ENCODE measurements at places on chromosomes 5 and 9.

DNA sequence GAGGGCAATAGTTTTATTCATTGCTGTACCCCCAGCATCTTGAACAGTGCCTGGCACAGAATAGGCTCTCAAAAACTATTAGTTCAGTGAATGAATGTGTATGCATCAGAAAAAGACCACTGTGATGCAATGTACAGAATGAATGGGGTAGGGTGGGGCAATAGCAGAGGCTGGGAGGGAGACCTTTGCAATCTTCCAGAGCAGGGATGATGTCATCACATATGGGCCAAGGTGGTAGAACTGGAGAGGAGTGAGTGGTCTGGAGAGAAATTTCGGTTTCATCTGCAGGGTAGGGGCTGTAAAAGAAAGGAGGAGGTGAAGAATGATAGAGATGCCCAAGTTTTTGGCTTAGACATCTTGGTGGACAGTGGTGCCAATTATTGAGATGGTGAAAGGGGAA lies 23.4 kb upstream of the ARAP3 start:
- no peak for DNase-seq

- no peak for DNase-seq
These were observed 57.0 kb upstream of the MEGF10 start for GRCh38 chr5:127233590-127233989.

DNA sequence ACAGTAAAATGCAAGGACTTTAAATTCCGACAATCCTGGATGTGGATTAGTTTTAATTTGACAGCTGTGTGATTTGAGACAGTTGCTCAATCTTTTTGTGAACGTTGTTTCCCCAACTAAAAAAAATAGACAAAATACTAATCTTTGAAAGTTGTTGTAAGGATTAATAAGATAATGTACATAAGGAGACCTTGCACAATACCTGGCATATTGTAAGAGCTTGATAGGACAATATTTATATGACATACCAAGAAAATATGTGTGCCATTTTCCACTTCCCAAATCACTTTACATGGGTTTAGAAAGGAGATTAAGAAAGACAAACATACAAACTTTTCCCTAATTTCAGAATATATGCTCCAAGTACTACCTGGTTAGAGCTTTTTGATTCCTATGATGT lies 25.3 kb downstream of the ARRDC3 start:
- no peak for DNase-seq

GRCh38 chr9:114034196-114034595 lies 43.9 kb downstream of the AMBP start:
- no peak for DNase-seq

GRCh38 chr5:68116868-68117411 lies 98.6 kb upstream of the PIK3R1 start:
- no peak for DNase-seq

GRCh38 chr9:80503671-80504281 lies 932.0 kb downstream of the TLE4 start:
- no peak for DNase-seq

- DNase-seq = no peak
These were observed 558 bp upstream of the SMAD5 start for GRCh38 chr5:136132087-136132486.

GRCh38 chr9:119050281-119050680 lies 319.0 kb downstream of the BRINP1 start:
- DNase-seq = no peak

GRCh38 chr9:104074876-104075275 lies 19.2 kb upstream of the SMC2 start:
- no peak for DNase-seq

- DNase-seq = peak; percentile 36
These were observed at the start of gene STOM for GRCh38 chr9:121369595-121370265. TSS of gene STOM (minus strand) at chr9:121370250. CDS start at chr9:121370187, 63 bp downstream.

DNA sequence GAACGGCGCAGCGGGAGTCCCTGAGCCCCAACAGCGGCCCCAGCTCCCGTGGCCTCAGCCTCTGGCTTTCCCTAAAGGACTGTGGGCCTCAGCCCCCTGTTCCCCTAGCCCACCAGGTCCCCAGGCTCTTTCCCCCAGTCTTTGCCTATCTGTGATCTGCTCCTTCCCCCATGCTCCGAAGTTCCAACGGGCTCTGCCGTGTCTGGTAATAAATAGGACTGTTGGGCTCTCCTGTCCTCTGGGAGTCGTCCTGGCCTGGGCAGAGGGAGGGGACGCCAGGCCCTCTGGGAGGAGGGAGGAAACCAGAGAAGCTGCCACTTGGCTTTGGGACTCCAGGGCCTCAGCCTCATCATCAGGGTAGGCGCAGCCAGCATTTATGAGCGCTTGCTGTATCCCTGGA lies 28.1 kb downstream of the ADGRD2 start:
- no peak for DNase-seq

DNA sequence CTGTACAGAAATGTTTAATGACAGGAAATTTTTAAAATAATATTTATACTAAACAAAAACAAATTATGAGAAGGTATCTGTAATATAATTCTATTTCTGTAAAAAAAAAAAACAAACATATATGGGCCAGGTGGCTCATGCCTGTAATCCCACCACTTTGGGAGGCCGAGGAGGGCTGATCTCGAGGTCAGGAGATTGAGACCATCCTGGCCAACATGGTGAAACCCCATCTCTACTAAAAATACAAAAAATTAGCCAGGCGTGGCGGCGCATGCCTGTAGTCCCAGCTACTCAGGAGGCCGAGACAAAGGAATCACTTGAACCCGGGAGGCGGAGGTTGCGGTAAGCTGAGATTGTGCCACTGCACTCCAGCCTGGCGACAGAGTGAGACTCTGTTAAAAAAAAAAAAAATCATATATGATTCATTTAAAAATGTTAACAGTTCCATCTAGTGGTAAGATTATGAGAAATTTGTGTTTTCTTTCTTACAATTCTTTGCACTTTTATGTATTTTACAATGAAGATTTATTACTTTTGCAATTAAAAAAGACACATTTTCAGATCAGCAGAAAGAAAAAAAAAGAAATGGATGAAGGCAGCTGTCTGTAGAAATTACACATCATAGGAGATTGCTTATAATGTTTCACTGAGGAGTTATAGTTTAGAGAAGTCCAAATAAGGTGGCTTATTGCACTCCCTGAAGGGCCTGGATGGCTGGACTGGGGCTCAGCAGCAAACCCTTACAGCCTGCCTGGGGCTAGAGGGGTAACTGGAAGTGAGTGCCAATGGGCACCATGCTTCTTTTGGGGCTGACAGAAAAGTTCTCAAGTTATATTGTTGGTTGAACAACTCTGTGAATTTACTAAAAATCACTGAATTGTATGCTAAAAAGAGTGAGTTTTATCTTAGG lies 20.3 kb downstream of the C9orf153 start:
- no peak for DNase-seq
